ENCODE measurements at places on chromosomes 5 and 9. TPM values are rescaled to one million over a fixed set of nuclear protein-coding genes. Genes with fewer than 3 reads are reported as not detected.

DNA sequence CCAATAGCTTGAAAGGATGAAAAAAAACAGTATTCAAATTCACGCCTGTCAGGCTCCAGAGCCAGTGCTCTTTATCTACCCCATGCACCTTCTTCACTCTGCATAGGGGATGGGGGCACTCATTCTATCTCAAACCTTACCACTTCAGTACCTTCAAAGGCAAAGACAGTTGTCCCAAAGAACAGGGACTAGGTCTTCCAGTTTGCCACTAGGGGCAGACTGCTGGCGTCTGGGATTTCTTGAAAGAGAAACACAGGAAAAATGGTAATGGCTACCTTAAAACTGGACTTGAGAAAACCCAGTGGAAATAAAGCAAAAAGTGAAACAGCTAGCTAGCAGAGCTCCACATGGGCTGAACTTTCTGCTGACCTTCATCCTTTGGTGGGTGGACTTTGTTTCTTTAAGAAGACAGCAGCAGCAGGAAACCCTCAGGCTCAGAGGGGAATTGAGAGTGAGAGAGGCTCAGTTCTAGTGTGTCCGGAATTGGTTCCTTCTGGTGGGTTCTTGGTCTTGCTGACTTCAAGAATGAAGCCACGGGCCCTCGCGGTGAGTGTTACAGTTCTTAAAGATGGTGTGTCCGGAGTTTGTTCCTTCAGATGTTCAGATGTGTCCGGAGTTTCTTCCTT, 41.0 kb upstream of the SLC36A1 start:
- DNase-seq: no peak
- no peaks in the 10 kb centered on the region for H3K27me3 ChIP-seq
- H3K36me3 ChIP-seq: no peaks in the 10 kb centered on the region

DNA sequence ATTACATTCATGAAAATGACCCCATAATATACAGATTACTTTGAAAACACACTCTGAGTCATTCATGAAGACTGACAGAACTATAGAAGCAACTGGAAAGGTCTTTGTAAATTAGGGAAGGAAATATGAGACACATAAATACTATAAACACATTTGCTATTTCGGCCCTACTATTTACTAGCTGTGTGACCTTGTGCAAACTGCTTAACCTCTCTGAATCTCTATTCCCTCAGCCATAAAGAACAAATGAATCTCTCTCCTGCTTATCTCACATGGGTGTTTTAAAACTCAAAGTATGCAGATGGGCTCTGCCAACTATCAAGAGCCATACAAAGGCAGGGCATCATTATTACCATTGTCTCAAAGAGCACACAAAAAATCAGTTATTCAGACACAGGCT, 52.9 kb downstream of the APBA1 start:
- no peak for DNase-seq
- no peaks in the 10 kb centered on the region for H3K27me3 ChIP-seq
- H3K36me3 ChIP-seq: no peaks in the 10 kb centered on the region
- no peak overlapping the region for H3K4me3 ChIP-seq

DNA sequence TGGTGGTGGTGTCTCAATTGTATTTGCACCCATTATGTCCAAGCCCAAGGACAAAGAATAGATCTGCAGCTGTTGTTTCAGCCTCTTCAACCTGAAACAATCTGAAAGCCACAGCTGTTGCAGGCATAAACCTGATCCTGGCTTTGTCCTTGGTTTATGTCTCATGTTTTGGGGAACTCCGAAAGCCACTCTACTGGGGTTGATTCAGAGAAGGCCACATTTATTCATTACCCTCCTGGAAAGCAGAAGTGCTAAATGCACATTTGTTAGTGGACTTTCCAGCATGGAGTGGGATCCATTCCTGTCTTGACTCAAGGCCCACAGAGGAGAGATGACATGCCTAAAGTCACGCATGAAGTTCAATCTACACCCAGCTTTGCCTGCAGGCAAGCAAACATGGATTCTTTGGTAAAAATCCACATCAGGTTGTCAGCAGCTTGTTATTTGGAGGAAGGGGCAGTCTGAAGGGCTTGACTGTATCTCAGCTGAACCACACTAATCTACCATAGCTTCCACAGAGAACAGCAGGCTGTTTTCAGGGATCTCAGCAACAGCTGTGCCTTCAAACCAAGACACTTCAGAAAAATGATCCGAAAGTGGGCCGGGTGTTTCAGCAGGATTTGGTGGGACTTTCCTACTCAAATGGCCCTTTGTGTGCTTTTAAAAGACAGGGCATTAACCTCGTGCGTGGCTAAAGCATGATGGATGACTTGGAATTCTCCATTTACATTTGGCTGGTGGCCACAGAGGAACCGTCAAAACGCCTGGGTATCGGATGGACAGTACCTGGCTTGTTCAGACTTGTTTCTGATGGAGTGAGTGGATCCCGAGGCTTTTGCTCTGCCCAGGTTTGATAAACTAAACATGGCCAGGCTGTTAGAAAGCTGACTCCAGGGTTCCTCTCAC, 36.2 kb upstream of the ADAM19 start:
- no peaks in the 10 kb centered on the region for H3K4me1 ChIP-seq
- no peaks in the 10 kb centered on the region for H3K36me3 ChIP-seq
- no peaks in the 10 kb centered on the region for H3K27me3 ChIP-seq
- no peak for DNase-seq
- no peak overlapping the region for H3K4me3 ChIP-seq

- no peaks in the 10 kb centered on the region for H3K27me3 ChIP-seq
- no peaks in the 10 kb centered on the region for H3K4me1 ChIP-seq
- DNase-seq: no peak
- H3K36me3 ChIP-seq: no peaks in the 10 kb centered on the region
Measured at GRCh38 chr5:36724467-36725332, 118.3 kb downstream of the SLC1A3 start.

- no peaks in the 10 kb centered on the region for H3K27me3 ChIP-seq
- peaks cover 58% of the 10 kb centered on the region for H3K4me1 ChIP-seq
- peak overlapping the region; percentile 97 for H3K27ac ChIP-seq
- H3K36me3 ChIP-seq: no peaks in the 10 kb centered on the region
- H3K4me3 ChIP-seq: peak overlapping the region; percentile 73
- peak; percentile 88 for DNase-seq
Measured at GRCh38 chr9:127567035-127567729, 44.9 kb upstream of the STXBP1 start.

GRCh38 chr9:105436783-105437182, 11.1 kb upstream of the FSD1L start:
- no peak for DNase-seq
- peaks cover 5% of the 10 kb centered on the region for H3K4me1 ChIP-seq
- H3K4me3 ChIP-seq: no peak overlapping the region

DNA sequence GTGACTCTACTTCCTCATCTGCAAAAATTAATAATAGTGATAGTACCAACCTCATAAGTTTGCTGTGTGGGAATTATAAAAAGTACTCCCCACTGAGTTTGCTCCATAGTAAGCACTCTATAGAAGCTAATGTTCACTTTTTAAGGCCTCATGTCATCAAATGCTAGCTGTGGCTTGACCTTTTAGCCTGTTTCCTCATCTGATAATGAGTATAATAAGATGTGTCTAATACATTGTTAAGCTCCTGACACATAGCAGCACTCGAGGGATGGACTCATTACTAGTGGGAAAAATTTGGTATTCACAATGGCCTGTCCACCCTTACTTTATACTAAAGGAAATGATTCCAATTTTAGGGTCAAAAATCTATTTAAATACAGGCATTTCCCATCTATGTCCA, 26.1 kb upstream of the CAST start:
- DNase-seq: no peak
- H3K27me3 ChIP-seq: no peaks in the 10 kb centered on the region
- no peak overlapping the region for H3K27ac ChIP-seq
- no peaks in the 10 kb centered on the region for H3K4me1 ChIP-seq

DNA sequence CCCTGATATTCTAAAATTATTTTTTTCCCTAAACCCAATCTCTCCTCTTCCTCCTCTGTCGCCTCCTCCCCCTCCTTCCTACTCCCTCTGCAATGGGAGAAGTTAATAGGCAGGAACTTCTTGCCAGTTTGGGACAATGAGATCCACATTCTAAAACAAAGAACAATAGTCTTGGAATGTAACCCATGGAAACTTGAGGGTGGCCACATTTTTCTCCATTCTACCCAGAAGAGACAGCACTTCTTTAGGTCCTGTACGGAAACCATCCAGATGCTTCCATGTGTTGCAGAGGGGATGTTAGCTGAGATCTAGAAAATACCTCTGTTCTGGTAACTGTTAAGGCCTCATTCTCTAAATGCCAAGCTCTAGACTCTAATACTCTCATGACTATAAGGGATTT, 10.0 kb downstream of the SPARC start:
- DNase-seq: no peak
- H3K27ac ChIP-seq: peak overlapping the region; percentile 89
- no peak overlapping the region for H3K4me3 ChIP-seq
- H3K27me3 ChIP-seq: no peaks in the 10 kb centered on the region
- no peaks in the 10 kb centered on the region for H3K36me3 ChIP-seq
- H3K4me1 ChIP-seq: peaks cover 76% of the 10 kb centered on the region

DNA sequence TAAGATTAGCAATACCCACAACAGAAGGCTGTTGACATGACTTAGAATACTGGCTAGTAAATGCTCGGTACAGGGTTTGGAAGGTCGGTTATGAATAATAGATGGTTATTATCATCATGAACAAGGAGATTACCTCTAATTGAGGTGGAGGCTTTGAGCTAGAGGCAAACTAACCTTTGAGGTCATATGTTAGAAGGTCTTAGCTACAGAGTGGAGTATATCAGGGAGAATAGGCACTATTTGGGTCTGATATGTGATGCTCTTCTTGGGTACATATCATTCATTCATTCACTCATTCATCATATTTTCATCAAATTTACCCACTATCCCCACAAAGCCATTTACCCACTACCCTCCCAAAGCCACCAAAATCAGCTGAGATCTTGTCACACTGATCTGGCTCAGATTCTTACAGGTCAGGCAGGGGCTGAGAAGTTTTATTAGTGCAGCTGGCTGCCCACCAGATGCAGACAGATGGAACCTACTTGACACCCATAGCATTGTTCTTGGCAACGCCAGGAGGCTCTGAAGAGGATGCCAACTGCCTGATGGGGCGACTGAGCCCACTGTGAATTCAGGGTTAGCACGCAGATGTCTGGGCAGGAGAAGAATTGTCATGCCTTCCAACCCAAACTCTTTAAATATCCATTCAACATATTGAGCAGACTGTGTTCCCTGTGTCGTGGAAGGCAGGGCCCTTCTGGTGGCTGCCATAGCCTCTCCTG, 90.2 kb upstream of the SH3PXD2B start:
- no peaks in the 10 kb centered on the region for H3K36me3 ChIP-seq
- no peak overlapping the region for H3K4me3 ChIP-seq
- no peaks in the 10 kb centered on the region for H3K4me1 ChIP-seq
- H3K27me3 ChIP-seq: no peaks in the 10 kb centered on the region

DNA sequence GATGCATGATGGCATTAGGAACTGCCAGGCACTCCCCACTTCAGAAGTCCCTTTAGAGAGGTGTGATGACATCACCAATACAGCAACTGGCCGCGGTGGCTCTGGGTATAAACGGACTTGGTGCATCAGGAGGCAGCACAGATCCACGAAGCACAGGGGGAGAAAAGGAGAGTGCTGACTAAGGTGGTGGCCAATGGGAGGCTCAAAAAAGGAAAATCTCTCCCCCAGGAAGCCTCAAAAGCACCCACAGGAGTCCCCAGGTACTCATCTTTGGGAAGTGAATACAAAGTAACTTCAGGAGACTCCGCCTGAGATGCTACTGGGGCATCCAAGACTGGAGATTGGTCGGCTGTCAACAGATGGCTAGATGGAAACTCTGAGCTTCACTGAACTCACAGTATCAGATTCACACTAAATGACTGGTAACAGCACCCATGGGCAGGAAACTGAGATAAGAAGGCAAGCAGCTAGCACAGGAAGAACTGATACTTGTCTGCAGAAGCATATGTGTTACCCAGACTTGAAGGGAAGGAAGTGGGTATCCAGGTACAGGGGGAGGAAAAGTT, 7.6 kb downstream of the TTC39B start:
- H3K27me3 ChIP-seq: no peaks in the 10 kb centered on the region
- peaks cover 24% of the 10 kb centered on the region for H3K4me1 ChIP-seq
- no peak overlapping the region for H3K27ac ChIP-seq
- no peak for DNase-seq

DNA sequence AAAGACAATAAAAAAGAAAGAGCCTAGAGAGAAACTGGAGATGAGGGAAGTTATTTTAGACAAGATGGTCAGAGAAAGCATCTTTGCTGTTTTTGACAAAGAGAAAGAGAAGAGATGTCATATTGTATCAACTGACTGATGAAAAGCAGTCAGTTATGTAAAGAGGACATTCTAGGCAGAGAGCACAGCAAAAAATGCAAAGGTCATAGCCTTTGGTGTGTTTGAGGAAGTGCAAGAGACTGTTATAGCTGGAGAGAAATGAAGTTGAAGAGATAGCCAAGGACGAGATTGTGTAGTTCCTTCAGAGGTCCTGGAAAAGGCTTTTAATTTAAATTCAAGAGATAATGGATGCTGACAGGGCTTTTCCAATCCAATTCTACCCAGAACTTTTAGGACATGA, 342.4 kb downstream of the RASEF start:
- no peak overlapping the region for H3K4me3 ChIP-seq
- no peaks in the 10 kb centered on the region for H3K36me3 ChIP-seq
- no peaks in the 10 kb centered on the region for H3K27me3 ChIP-seq

GRCh38 chr9:130276955-130277354, 11.4 kb downstream of the HMCN2 start:
- peak overlapping the region; percentile 52 for H3K27ac ChIP-seq
- no peaks in the 10 kb centered on the region for H3K36me3 ChIP-seq
- no peaks in the 10 kb centered on the region for H3K4me1 ChIP-seq
- H3K4me3 ChIP-seq: no peak overlapping the region
- peak; percentile 65 for DNase-seq

DNA sequence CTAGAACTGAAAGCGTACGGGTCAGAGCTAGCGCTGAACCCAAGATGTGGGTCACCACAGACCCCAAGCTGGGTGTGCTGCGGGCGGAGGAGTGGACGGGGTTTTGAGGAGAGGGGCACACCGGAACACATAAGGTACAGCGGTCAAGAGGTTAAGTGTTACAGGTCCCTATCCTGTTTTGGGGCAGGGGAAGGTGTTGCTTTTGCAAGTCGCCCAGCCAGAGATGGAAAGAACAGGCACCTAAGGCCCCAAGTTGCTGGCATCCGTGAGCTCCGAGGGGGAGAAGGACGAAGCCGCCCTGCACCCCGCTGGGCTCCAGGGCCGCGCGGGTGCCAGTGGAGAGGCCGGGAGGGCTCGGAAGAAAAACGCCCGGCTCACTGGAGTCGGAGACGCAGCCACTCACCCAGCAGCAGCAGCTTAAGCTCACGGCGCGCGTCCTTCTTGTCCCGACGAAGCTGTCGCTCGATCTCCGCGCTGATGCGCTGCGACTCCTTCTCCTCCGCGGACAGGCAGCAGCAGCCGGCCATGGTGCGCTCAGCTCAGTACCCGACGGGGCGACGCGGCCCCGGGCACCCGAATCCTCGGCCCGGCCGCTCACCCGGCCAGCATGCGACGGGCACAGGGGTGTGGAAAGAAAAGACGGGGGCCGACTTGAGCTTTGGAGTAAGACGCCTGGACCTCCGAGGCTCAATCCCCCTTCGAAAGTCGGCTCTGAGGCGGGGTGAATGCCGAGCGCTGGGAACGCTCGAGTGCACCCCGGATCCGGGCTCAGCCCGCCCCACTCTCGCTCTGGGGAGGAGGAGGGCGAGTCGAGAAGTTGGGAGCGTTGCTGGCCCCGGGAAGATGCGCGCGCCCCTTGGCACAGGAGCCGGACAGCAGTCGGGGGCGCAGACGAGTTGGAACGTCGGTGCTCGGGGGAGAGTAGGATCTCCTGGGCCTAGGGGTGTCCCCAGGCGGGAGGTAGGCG, 572 bp downstream of the GNA14 start:
- no peaks in the 10 kb centered on the region for H3K36me3 ChIP-seq
- peaks cover 20% of the 10 kb centered on the region for H3K27me3 ChIP-seq
- DNase-seq: peak; percentile 71
- H3K4me3 ChIP-seq: peak overlapping the region; percentile 69

LCP2 gene
- 10.2 TPM for total RNA-seq

UNC5A gene
- total RNA-seq: not detected

PCDHB2 gene
- total RNA-seq: 5.7 TPM

IL4 gene
- total RNA-seq: not detected

SYNPO gene
- total RNA-seq: 7.1 TPM

All from sigmoid colon (tissue), 7 donors.